Effector memory CD8-positive, alpha-beta T cell (primary cell): ENCODE measurements at places on chromosomes 5 and 9.

DNA sequence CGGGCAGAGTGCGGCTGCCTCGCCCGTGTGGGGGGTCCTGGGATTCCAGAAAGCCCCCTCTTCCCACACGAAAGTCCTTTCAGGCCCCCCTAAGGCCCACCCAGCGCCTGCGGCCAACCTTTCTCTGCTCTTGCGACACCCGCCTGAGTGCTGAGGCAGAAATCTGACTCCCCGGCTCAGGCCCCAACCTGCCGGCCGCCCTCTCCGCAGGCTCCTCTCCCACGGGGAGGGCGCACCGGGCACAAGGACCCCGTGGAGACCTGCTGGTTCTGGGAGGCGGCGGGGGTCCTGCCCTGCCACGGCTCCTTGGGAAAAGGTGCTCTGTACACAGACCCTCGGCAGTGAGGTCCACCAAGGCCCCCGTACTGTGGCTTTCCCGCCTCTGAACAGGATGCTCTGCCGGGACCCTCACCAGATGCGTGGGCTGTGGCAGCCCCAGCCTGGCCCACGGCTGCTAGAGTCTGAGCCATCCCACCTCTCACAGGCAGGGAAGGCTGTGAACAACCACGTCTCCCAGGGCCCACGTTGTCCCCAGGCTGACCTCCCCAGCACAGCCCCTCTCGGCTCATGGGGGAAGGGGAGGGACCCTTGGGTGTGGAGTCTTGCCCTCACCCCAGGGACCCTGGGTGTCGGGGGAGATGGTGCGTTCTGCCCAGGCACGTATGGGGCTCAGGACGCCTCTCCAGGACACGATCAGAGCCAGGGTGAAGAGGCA, 41.5 kb upstream of the EGFL7 start:
- no peak for DNase-seq

DNA sequence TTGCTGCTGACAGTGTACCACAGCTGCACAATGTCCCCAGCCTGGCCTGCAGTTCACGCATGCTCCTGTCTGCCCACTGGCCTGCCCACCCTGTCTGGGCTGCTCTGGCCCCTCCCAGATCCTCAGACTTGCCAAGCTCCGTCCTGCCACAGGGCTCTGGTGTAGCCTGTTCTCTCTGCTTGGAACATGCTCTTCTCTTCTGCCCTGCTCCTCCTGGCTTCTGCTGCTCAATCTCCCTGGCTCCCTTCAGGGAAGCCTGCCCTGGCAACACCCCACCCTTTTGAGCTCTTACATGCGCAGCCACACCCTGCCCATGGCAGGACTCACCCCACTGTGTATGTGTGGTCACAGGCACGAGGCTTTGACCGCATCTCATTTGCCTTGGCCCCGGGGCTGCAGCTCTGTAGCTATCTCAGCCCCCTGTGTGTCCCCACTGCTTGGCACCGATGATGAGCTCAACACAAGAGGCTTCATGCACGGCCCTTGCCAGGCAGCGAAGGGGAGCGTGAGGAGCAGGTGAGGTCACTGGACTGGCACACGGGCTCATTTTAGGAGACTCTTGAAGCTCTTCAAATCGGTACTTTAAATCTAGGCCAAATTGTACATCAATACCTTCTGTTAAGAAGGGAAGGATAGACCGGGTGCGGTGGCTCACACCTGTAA, 20.4 kb upstream of the BRD3 start:
- no peak for DNase-seq

- DNase-seq, result no peak
Measured at GRCh38 chr5:107696080-107696479, 25.3 kb upstream of the EFNA5 start.

GRCh38 chr5:44942524-44943001, 133.8 kb downstream of the MRPS30 start:
- DNase-seq, result no peak

DNA sequence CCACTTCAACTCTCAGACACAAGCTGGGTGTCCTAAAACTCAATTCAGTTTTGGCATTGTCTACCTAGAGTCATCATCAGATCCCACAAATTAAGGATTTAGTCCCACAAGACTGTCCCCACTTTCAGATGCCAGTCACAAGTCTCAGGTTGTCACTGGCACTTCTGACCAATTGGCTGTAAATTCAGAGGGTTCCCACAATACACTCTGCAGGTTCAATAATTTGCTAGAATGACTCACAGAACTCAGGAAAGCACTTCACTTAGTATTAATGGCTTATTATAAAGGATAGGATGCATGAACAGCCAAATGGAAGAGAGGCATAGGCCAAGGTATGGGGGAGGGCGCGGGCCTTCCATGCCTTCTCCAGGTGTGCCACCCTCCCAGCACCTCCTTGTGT, 209.1 kb downstream of the SREK1 start:
- DNase-seq, result no peak

GRCh38 chr9:131874447-131874846, 134.6 kb upstream of the RAPGEF1 start:
- DNase-seq, result no peak

DNA sequence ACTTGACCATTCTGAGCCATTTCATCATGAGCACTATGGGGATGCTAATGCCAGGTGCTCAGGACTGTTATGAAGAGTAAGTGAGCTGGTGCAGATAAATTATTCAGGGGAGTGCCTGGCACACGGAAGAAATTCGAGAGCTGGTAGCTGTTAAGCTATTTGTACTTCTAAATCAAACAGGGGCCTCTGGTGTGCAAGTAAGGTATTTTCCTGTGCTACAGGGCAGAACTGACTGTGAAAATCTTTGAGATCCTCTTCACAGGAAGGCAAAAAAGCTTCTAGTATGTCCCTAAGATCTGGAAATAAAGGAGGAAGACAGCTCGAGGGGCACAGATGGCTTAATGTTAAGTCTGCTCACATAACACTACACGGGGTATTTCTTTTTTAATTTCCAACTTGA, 106.3 kb upstream of the SPOCK1 start:
- DNase-seq, result no peak

- no peak for DNase-seq
Measured at GRCh38 chr9:128053560-128053959, 13.6 kb downstream of the NAIF1 start.

- DNase-seq, result no peak
Measured at GRCh38 chr5:112434641-112435040, 15.6 kb upstream of the EPB41L4A start.

DNA sequence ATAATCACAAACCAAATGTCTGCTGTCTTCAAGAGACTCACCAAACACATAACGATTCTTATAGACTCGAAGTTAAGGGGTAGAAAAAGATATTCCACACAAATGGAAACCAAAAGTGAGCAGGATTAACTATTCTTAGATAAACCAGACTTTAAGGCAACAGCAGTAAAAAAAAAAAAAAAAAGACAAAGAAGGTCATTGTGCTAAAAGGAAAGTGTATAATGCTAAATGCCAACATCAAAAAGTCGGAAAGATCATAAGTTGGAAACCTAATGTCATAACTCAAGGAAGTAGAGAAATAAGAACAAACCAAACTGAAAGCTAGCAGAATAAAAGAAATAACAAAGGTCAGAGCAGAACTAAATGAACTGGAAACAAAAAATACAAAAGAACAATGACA, 714.6 kb downstream of the SEMA5A start:
- no peak for DNase-seq
